ENCODE measurements at places on chromosomes 13 and 19.

GRCh38 chr19:12983542-12984142 is 11.6 kb upstream of the NFIX start:
- DNase-seq, result peak; percentile 76

- no peak for DNase-seq
These were observed 47.1 kb downstream of the B3GLCT start for GRCh38 chr13:31246918-31247317.

DNA sequence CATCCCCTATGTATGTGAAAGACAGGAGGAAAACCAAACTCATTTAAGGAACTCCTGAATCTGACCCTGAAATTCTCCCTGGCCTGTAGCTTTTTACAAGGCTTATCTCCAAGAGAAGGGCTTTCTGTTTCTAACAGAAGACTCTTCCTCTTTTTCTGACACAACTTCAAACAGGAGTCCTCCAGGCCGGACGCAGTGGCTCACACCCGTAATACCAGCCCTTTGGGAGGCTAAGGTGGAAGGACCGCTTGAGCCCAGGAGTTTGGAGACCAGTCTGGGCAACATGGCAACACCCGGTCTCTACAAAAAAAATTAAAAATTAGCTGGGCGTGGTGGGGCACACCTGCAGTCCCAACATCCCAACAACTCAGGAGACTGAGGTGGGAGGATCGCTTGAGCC is 41.9 kb downstream of the CARS2 start:
- no peak for DNase-seq

GRCh38 chr13:21671620-21672286 is 880 bp downstream of the FGF9 start:
- DNase-seq, result no peak

- no peak for DNase-seq
These were observed 10.7 kb downstream of the SHISA7 start for GRCh38 chr19:55432241-55432959.

- no peak for DNase-seq
These were observed 4.5 kb downstream of the KCNN4 start for GRCh38 chr19:43776286-43776685.

Measured in NCI-H774 (cell line).